Activated naive CD4-positive, alpha-beta T cell (primary cell): ENCODE measurements at places on chromosomes 3 and 15.

GRCh38 chr3:112746675-112747280 is 99.9 kb downstream of the CD200R1L start:
- no peak for DNase-seq

- DNase-seq, result no peak
Measured at GRCh38 chr3:58072052-58072762, 64.0 kb downstream of the FLNB start.

DNA sequence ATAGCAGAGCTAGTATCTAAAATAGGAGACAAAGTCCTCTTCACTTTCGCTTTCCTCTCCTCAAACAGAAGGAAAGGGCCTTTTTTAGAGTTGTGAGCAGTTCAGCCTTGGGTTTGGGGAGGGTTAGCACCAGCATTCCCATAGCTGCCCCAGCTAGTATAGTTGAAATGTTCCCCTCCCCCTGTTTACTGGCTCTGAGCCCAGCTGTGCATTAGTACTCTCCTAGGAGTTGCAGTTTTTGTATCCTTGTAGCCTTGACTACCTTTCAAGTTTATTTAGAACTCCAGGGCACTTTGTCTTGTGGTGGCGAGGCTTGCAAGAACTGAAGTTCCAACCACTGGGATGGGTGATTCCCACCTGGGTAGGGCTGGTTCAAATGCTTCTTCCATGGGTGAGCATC is 245.1 kb upstream of the NAALADL2 start:
- no peak for DNase-seq

DNA sequence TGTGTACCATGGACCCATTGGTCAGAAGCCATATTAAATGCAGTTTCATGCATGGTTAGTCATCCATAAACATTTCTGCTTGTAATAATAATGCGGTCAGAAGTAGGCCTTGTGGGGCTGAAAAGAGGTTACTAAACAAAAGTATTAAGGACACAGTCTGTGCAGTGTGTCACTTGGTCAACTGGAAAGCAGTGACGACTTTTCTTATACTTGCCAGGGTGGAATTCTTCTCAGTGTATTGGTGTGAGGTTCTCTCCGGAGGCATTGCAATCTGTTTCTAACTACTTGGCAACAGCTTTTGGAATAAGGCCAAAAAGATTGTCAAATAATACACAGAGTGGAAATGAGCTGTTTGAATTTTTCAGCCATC is 46.8 kb downstream of the CHL1 start:
- DNase-seq, result no peak

GRCh38 chr15:42679285-42680141 is 57.4 kb downstream of the CDAN1 start:
- no peak for DNase-seq

DNA sequence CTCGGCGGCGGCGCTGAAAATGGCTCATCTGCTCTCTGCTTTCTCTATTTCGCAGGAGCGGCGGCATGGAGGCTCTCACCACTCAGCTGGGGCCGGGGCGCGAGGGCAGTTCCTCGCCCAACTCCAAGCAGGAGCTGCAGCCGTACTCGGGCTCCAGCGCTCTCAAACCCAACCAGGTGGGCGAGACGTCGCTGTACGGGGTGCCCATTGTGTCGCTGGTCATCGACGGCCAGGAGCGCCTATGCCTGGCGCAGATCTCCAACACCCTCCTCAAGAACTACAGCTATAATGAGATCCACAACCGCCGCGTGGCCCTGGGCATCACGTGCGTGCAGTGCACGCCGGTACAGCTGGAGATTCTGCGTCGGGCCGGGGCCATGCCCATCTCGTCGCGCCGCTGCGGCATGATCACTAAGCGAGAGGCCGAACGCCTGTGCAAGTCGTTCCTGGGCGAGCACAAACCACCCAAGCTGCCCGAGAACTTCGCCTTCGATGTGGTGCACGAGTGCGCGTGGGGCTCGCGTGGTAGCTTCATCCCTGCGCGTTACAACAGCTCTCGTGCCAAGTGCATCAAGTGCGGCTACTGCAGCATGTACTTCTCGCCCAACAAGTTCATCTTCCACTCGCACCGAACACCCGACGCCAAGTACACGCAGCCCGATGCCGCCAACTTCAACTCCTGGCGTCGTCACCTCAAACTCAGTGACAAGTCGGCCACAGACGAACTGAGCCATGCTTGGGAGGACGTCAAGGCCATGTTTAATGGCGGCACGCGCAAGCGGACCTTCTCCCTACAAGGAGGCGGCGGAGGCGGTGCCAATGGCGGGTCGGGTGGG is 790 bp downstream of the SKOR1 start:
- no peak for DNase-seq

DNA sequence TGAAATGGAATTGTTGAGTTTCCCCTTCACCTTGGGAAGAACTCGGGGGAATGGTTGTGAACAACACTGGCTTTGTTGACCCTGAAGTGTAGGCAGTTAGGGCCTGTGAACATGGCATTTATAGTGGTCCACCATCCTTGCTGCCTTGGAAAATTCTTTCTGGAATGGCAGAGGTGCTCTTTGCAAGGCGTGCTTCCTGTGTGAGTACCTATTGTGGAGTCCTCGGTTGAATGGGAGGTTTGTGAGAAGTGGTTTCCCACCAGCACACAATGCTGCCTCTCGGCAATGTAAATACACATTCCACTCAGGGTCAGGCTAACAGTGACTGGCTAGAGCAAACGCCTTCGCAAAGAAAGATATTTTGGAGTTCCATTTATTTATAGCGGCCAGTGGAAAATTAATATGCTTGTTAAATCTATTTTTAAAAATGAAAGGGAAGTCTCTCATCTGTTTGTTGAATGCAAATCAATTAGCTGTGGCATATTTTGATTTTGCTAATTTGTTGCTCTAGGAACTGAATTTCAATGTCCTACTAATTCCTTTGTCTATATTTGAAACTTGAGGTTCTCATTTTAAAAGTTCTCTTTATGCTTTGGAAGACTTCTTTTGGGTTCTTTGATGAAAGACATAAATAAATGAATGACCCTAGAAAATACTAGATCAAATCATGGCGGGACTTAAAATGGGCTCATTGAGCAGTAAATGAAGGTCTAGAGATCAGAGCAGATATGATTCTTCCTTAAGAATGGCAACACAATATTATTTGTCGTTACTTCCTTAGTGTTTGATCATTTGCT is 59.5 kb downstream of the FNDC3B start:
- no peak for DNase-seq

DNA sequence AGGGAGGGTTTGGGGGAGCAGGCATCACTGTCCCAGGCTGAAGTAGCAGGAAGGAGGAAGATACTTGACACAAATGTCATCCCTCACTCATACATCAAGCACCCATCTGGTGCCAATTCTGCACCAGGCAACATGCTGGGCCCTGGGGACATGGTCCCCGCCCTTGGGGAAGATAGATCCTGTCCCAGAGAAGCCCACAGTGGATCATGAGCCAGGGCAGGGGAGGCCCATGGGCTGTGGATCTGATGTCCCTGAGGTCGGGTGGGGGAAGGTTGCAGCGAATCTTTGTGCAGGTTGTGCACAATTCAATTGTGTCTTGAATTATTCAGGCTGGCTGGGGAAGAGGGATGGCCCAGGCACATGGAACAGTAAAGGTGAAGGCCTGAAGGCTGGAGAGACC is 6.4 kb upstream of the CCDC33 start:
- DNase-seq, result no peak

DNA sequence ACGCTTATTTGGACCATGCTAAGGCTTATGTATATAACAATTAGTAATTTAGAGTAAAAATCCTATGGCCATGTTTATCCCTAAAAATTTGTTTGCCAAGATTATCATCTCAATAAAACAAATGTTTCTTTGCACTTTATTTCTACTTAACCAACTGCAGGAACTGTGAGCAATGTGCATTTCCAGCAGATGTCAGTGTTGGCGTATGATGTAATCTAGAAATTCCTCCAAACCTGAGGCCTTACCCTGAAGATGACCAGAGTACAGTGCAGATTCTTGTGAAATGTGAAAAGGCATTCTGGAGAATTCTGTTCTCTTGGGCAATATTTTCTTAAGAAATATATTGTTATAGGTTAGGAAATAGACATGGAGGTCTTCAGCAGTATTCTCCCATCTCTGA is 205.9 kb downstream of the MBNL1 start:
- DNase-seq, result no peak

DNA sequence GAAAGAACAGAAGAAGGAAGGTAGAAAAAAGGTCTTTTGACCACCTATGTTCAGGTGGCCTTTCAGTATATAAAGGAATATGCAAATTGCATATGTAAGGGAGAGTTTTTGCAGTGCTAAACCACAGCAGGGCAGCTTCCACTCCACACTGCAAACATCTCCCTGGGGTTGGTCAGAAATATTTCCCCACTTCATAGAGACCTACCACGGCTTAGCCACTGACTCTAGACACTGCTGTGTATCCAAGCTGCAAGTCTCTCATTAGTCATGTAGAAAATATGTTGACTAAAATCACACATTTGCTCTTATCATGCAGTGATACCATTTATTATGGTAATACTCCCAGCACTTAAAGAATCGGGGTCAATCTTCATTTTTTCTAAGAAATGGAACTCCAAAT is 214.9 kb upstream of the NR2F2 start:
- DNase-seq, result no peak

- no peak for DNase-seq
Measured at GRCh38 chr3:52349611-52350395, 33.7 kb downstream of the DNAH1 start.

DNA sequence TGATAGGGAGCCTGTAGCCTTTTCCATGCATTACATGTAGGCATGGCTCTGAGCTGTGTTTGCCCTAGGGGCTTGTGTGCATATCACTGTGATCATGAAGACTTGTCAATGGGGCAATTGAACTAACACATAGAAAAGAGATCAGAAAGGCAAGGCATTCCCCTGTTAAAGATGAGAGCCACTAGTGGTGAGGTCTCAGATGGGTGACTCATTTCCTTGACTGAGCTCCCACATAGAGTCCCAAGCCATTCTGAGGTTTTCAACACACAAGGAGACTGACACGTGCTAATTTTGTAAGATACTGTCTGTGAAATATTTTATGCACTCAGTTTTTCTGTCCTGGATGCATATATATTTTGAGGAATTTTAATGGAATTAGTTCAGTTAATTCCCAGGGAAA is 53.8 kb downstream of the SAMMSON start:
- no peak for DNase-seq

DNA sequence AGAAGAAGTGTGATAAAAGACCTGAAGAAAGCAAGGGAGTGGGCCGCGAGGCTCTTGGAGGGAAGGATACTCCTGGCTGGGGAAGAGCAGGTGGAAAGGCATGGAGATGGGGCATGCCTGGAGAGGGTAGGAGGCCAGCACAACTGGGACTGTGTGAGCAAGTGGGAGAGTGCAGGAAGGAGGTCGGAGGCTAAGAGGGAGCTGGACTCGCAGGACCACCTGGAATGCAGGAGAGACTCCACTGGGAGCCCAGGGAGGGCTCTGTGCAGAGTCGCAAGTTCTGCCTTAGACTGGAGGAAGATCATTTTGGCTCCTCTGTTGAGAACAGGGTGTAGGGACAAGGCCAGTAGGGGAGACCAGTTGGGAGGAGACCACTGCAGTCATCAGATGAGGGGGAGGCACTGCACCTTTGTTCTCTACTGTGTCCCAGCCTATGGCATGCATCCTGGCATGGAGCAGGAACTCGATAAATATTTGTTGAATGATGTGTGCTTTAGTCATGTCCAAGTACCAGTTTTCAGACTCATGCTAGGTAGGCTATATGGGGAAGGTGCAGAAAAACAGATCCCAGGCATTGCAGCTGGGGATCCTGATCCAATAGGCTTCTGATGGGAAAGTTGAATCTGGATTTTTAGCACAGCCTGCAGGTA is 13.7 kb downstream of the FAM107A start:
- DNase-seq, result no peak

DNA sequence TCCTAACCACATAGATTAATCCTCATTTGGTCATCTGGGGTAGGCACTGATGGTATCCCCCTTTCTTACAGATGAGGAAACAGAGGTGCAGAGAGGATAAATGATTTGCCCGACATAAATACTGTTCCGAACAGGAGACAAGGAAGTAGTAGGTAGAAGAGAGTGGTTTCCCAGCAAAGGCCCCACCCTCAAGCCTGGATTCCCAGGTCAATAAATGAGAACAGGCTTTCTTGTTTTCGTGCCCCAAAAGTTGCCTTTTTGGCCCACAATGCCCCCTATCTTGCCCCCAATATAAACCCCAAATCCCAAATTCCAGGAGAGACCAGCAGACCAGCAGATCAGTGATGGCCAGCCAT is 125.5 kb upstream of the PRR20G start:
- no peak for DNase-seq

GRCh38 chr3:120524171-120524923 is 71.8 kb upstream of the NDUFB4 start:
- no peak for DNase-seq

- no peak for DNase-seq
Measured at GRCh38 chr3:149145356-149145755, 15.9 kb downstream of the HPS3 start.

DNA sequence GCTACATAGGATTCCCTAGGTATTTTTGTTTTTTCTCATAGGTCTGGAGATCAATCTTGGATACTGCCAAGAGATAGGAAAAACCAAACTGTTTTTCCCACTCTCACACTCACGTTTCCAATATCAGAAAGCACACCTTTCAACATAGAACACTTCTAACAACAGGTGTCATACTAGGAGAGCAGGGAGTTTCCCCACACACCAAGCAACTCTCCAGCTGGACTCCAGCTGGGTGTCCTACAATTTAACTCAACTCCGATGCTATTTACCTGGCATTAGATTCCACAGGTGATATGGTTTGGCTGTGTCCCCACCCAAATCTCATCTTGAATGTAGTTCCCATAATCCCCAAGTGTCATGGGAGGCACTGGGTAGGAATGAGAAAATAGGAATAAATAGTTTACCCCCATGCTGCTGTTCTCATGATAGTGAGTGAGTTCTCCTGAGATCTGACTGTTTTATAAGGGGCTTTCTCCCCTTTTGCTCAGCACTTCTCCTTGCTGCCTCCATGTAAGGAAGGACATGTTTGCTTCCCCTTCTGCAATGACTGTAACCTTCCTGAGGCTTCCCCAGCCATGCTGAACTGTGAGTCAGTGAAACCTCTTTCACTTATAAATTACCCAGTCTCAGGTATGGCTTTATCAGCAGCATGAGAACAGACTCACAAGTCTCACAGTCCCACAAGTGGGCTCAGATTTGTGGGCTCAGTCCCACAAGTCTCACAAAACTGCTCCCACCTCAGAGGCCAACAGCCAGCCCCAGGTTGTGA is 354.5 kb upstream of the THBS1 start:
- DNase-seq, result no peak

- no peak for DNase-seq
Measured at GRCh38 chr3:126033051-126033745, 50.7 kb downstream of the SLC41A3 start.
